ENCODE measurements at places on chromosomes 2 and 18. TPM values are rescaled to one million over a fixed set of nuclear protein-coding genes. Genes with fewer than 3 reads are reported as not detected.

ORC4 gene
- total RNA-seq: 27.3 TPM

CNGA3 gene
- not detected for total RNA-seq

PDE11A gene
- not detected for total RNA-seq

DSC2 gene
- 226 TPM for total RNA-seq

TPO gene
- 0.07 TPM for total RNA-seq

MRPS5 gene
- total RNA-seq: 59.7 TPM

TEX44 gene
- total RNA-seq: not detected

RBM44 gene
- 0.34 TPM for total RNA-seq

SOWAHC gene
- 81.3 TPM for total RNA-seq
